SHP77 treated with DMSO at 0.1 percent for 48 hours (cell line): ENCODE measurements at places on chromosomes 5 and 9.
A peak's percentile ranks its signal among the peaks of the same experiment; 100 is the strongest.

DNA sequence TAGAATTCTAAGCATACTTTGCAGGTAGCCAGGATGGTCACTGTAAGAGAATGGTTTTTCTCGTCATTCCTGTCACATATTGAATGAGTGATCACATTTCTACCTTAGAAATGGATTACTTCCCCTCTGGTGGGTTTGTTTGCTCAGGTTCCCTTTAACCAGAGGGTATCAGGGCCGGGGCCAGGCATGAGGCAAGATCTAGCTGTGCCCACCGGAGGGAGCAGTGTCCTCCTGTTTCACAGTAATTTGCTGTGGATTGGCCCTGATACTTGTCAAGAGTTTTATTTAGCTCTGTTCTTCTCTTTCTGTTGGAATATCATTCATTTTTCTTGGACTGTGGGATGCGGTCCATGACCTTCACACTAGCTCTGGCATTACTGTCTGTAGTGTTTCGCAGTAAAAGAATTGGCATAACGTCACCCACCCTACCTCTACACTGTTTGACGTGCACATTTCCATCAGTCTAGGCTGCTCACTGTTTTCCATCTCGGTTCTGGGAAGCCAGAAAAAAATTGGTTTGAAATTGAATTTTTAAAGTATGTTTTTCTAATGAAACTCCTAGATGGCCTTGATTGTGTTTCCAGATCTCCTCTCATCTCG is 42.4 kb upstream of the ZBED3 start:
- DNase-seq: no peak

DNA sequence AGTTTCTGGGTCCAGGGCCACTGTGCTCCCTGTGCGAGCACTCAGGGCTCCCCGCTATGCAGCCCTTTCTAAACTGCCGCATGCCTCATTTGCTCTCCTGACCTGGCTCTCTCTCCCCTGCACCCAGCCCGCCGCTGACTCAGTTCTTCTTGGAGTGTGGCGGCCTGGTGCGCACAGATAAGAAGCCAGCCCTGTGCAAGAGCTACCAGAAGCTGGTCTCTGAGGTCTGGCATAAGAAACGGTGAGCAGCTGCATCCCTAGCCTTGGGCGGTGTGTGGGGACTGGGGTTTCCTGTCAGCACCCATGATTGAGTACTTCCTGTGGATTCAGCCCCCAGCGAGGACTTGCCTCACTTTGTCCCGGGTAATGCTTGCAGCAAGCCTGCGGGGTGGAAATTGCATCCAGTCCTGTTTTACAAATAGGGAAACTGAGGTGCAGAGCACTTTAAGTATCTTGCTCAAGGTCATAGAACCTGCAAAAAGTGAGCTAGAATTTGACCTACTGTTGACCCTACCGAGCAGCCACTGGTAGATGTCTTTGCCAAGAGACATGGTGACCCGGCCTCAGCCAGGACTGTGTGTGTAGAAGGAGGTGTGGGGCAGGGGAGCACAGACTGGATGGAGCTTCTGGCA is 27.9 kb downstream of the USP20 start:
- peak; percentile 65 for DNase-seq

DNA sequence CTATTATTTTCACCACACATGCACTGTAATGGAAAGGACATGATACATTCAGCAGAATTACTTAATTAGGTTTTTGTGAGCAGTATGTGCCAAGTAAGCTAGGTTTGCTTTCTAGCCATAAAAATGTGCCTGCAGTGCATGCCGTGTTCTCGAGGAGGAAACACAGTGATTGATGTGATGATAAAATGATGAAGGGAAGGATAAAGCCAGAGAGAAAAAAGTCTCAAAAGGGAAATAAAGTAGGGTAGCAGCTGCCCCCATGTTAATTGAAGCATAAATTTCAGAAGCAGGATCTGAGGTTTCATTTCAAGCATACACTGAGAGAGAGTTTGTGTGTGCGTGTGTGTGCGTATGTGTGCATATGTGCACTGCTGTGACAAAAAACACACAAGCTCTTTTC is 714.2 kb upstream of the C9orf72 start:
- DNase-seq: no peak

DNA sequence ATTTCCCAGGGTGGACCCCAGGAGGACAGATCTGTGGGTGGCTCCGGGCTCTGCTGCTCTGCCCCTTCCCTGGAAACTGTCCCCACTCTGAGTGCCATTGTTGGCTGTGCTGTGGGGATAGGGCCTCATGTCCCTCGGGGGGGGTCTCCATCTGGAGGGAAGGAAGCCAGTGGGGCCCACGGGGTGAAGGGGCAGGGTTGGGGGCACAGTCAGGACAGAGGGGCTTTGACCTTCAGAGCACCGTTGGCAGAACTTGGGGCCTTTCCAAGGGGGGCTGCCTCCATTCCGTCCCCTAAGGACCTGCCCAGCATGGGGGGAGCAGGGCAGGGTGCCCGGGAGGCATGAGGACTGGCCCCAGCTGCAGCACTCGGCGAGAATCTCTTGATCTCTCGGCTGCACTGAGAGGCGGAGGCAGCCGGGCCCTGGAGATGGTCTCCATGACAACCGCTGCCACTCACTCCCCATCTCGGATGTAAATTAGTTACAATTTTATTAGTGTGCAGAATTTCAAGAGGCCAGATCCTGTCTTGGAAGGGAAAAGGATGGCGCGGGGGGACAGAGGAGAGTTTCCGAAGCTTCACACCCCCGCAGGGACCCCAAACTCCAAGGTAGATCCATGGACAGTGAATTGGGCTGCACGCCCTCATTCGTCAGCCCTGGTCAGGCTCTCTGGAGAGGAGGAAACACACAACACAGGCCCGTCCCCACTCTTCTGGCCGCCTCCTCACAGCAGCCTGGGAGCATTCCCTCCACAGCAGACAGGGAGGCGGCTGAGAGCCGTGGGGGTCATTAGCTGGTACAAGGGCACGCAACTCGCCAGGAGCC is 216.2 kb upstream of the IER5L start:
- no peak for DNase-seq

GRCh38 chr9:110330484-110331105 is 7.1 kb downstream of the TXNDC8 start:
- DNase-seq: no peak
